A549 treated with CpdA at 1 μM for 4 hours (cell line): ENCODE measurements at places on chromosomes 2 and 18. TPM values are rescaled to one million over a fixed set of nuclear protein-coding genes. Genes with fewer than 3 reads are reported as not detected.

COL5A2 gene
- 49.4 to 93.9 TPM (median 80.3 TPM) in 5 replicates for total RNA-seq

DSG4 gene
- not detected in 5 replicates for total RNA-seq

TWIST2 gene
- 9.3 to 22.2 TPM (median 18.6 TPM) in 5 replicates for total RNA-seq

HRH4 gene
- 0.01 TPM in 1 of 5 replicates, not detected in the others for total RNA-seq

IGFBP5 gene
- total RNA-seq: 0.21 to 0.31 TPM (median 0.30 TPM) in 5 replicates

MAP3K2 gene
- 13.4 to 24.5 TPM (median 20.0 TPM) in 5 replicates for total RNA-seq

SCN7A gene
- total RNA-seq: not detected in 5 replicates

MC4R gene
- total RNA-seq: not detected in 5 replicates

EMILIN1 gene
- total RNA-seq: 0.32 to 0.62 TPM (median 0.41 TPM) in 5 replicates

CLEC4F gene
- total RNA-seq: not detected in 5 replicates
